ENCODE measurements at places on chromosomes 3 and 15. TPM values are rescaled to one million over a fixed set of nuclear protein-coding genes. Genes with fewer than 3 reads are reported as not detected.

The SYNPR gene
- total RNA-seq: not detected

The VIPR1 gene
- total RNA-seq: 60.4 TPM

The NT5DC2 gene
- total RNA-seq: 120 TPM

The IL5RA gene
- total RNA-seq: not detected

The PLSCR2 gene
- total RNA-seq: not detected

The APH1B gene
- 1.7 TPM for total RNA-seq

The UACA gene
- 20.2 TPM for total RNA-seq

The LARP6 gene
- total RNA-seq: 4.4 TPM

The TRAT1 gene
- total RNA-seq: not detected

The KCNAB1 gene
- not detected for total RNA-seq

The ITIH1 gene
- total RNA-seq: 0.08 TPM

The CCDC54 gene
- not detected for total RNA-seq

The EXD1 gene
- total RNA-seq: not detected

The NME9 gene
- total RNA-seq: 0.21 TPM

Measured in HT-29 (cell line).